ENCODE measurements at places on chromosomes 1 and 21.

- no peak for DNase-seq
Observed at GRCh38 chr1:2492091-2492490, 16.0 kb downstream of the PLCH2 start.

DNA sequence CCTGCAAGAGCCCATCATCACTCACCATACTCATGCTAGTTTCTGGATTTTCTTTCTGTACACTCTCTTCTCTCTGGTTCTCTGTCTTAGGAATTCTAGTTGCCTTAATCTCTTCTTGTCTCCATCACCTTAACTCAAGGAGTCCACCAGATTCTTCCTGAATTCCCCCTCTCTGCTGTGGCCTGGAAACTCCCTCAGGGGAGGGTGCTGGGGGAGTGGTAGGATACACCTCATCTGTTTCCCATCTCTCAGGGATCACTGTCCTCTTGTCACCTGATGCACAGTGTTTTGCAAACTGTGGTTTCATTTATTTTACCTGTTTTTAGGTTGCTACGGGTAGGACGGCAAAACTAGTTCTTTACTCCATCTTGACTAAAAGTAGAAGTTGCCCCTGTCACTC lies 6.6 kb upstream of the GNG12 start:
- DNase-seq = no peak

GRCh38 chr1:232630894-232631195 lies 912 bp upstream of the SIPA1L2 start:
- no peak for DNase-seq

DNA sequence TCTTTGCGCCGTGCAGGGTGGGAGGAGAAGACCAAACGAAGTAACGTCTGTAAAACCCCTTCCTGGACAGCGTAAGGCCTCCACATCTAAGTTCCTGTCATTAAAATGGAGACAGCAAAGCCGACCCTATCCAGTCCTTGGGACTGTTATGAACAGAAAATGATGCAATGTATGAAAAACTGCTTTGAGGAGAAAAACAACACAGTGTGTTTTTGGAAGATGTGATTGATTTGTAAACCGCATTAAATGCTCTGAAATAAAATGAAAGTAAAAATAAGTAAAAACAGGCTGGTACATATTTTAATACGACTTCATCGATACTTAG lies 827 bp upstream of the URB1 start:
- DNase-seq = no peak

DNA sequence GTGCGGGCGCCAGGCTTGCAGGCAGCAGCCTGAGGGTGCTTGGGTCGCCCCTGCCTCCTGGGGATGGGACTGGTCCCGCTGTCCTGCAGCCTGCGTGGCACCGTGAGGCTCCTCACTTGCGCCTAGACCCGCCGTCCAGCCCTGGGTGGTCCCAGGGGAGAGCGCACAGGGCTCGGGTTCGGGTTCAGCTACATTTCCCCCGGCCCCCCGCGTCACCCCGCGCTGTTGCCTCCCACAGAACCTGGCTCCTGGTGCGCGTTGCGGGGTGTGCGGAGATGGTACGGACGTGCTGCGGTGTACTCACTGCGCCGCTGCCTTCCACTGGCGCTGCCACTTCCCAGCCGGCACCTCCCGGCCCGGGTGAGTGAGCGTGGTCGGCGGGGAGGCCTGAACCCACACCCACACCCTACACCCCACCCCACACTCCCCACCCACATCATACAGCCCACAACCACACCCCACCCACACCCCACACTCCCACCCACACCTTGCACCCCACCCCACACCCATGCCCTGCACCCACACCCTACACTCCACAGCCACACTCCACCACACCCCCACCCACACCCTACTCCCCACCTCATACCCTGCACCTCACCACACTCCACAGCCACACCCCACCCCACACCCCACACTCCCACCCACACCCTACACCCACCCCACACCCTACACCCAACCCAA lies 6.2 kb upstream of the PFKL start:
- DNase-seq = no peak
